Activated CD4-positive, alpha-beta T cell treated with anti-CD3 and anti-CD28 coated beads for 1 hour (primary cell): ENCODE measurements at places on chromosomes 6 and 20.
A peak's percentile ranks its signal among the peaks of the same experiment; 100 is the strongest.

- no peak for DNase-seq
These were observed 239.1 kb downstream of the PRKN start for GRCh38 chr6:162488444-162488843.

GRCh38 chr6:159760602-159761057 lies 1.2 kb upstream of the ACAT2 start:
- DNase-seq, result no peak

DNA sequence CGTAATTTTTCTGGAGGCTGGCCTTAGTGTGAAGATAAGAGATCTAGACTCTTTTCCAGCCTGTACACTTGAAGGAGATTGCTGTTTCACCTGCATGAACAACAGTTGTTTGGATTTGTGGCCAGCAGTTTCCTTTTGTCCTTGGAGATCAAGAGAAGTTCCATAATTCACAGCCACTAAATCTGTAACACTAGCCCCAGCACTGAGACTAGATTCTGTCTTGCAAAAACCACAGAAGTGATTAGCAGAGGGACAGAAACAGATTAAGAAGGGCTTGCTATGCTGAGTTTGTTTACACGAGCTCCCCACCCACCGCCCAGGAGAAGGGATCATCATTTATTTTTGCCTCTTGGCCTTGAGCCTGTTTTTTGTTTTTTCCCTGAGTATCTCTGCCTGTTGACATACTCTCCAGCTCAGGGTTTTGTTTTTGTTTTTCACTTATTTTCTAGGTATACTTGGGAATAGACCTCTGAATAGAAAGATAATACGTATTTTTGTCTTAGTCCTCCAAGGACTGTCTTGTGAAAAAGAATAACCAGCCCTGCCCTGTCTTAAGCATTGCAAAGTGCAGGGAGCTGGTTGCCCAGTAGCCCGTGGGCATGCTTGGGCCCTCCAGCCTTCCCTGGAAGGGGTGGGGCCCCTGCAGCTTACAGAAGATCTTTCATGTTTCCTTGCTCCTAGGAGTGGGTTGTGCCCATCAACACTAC lies 93.1 kb upstream of the SOX4 start:
- DNase-seq, result no peak

- DNase-seq, result no peak
These were observed 751.0 kb downstream of the CD109 start for GRCh38 chr6:74447013-74447412.

- no peak for DNase-seq
These were observed 358.2 kb downstream of the PLCB1 start for GRCh38 chr20:8490076-8490830.

- no peak for DNase-seq
These were observed 108.7 kb downstream of the SLC24A3 start for GRCh38 chr20:19321176-19321575.

GRCh38 chr6:3744901-3745470 lies 6.5 kb downstream of the PXDC1 start:
- DNase-seq, result no peak

- no peak for DNase-seq
These were observed 116.5 kb downstream of the CLIC5 start for GRCh38 chr6:45898941-45899682.

DNA sequence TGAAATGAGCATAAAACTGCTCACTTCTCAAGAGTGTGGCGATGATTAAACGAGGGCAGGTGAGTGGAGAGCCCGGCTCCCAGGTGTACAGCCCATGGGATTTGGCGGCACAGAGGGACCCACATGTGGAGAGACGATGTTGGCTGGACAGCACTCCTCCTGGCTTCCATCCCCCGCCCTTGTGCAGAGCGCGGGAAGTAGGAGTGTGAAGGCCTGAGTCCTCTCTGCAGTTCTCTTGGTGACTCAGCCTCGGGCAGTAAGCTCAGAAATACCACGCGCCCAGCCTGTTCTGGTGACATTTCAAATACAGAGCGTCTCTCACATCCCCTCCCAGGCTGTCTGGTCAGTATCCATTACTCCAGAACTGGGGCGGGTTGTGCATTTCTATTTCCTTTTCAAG lies 94.2 kb upstream of the SRSF6 start:
- no peak for DNase-seq

DNA sequence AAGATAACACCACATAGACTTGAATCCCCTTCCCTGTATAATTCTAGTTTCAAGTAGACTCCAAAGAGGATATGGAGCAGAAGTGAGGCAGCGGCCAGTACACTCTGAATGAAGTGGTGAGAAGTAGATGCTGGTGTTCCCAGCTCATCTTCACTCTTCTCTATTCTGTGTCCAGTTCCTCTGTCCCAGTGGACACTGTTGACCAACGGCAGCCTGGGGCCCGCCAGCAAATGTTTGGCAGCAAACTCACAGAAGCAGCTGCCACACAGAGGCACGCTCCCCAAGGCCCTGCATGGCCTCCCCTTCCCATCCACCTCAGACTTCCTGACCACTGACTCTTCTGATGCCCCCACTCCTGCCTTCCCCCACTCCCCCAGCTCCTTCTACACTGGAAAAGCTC lies 358.9 kb upstream of the ID4 start:
- DNase-seq, result no peak

- no peak for DNase-seq
These were observed 8.7 kb upstream of the TENT5A start for GRCh38 chr6:81761197-81761596.

DNA sequence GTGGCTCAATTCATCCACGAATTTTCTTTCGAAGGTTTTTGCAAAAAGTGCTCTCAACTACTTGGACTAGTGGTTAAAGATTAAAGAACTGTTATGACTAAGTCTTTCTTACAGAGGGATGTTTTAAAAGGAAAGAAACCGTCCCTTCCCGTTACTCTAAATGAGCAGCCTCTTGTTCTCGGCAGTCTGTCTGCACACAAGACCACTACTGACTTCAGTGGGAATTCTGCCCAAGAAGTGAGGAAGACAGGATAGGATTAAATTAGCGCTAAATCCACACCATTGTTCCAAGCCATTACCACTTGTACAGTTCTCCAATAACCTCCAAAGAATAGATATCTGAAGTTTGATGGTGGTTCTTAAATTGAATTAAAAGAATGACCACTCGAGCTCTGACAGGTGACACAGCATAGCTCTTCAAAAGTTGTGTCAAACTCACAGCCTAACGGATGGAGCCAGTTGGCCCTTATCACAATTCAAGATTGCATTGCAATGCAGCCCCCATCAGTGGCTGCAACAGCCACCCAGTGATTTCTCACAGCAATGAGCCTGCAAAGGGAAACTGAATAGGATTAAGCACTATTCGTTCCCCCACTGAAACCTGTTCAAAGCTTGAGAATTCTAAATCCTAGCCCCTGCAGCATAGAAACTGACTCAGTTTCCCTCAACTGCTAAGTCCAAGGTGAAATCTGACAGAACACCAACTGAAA lies 1.8 kb downstream of the EPB41L2 start:
- DNase-seq, result no peak

- no peak for DNase-seq
These were observed 661.9 kb upstream of the GJE1 start for GRCh38 chr6:141470810-141471209.

GRCh38 chr6:158629367-158630221 lies 14.9 kb downstream of the DYNLT1 start:
- peak; percentile 24 for DNase-seq

- DNase-seq, result no peak
These were observed 4.1 kb downstream of the AARS2 start for GRCh38 chr6:44309092-44309491.

DNA sequence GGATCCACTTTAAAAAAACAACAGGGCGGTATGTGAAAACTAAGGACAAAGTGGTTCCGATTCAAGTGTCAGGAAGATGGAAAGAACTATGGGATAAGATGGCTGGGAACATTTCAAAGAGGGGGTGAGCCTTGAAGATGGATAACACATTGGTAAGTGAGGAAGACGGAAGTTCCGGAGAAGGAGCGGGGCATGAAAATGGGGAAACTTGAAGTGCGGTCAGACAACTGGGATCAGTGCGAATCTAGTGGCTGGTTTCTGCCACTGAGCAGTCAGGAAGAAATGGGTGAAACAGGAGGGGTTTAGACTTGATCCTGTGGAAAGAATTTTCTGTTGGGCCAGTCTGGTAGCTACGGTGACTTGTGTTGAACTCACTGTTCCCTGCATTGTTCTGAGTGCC lies 1.2 kb downstream of the NAA20 start:
- no peak for DNase-seq

DNA sequence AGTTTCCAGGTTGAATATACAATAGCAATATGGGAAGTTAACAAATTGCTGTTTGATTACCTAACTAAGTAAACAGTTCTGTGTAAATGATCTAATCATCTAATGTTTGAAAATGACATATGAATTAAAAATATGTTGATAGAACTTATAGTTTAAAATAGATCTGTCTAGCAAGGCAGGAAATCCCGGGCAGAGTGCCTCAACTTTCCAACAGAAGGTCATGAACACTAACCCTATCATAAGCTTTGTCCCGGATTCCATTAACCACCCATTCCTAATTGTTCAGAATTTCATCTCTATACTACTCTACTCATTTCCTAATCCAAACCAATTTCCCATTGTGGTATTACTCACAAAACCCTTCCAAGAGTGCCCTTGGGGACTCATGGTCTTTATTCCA lies 10.2 kb downstream of the TAAR1 start:
- DNase-seq, result no peak

GRCh38 chr6:148816117-148816516 lies 69.3 kb downstream of the UST start:
- no peak for DNase-seq

GRCh38 chr6:27043244-27043643 lies 204.3 kb upstream of the PRSS16 start:
- no peak for DNase-seq

DNA sequence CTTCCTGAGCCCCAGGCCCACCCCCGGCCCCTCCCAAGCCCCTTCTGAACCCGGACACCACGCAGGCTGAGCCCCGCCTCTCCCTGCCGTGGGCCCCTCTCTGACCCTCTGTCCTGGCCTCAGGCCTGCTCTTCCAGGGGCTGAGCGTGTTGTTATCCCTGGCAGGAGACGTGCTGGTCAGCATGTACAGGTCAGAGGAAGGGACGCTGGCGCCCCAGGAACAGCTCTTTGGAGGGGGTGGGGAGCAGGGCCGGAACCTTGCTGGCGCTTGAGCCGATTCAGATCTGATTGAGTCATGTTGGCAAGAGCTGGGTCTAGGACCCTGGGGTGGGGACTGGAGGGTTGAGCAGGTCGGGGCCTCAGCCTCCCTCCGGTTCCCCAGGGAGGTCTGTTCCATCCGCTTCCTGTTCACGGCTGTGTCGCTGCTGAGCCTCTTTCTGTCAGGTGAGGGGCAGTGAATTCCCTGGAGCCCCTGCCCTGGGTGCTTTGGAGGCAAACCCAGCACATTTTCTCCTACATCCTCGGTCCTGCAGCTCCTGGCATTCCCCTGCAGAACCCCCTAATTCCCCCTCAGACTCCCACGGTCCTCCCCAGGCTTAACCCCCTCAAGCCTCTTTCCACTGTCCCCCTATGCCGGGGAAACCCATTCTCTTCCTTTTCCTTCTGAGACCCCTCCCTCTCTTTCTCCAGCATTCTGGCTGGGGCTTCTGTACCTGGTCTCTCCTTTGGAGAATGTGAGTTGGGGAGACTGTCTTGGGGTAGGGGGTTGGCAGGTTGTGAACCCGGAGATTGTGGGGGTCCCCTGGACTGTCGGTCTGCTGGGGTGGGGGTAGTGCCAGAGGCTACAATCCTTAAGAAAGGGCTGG lies 2.0 kb downstream of the SPAG4 start:
- no peak for DNase-seq

DNA sequence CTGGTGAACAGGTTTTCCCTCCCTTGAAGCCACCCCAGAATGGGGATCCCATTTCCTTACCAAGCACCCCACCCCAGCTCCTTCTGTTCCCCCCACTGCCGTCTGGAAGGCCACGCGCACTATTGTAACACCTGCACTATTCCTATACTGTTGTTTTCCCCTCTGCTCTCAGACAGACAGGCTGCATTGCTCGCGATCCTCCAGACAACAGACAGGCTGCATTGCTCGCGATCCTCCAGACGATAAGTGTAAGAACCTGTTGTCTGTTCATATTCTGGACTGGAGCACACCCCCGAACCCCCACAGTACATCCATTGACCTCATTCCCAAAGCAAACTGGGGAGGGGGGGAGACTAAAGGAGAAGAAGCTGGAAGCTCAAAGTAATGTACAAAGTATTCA lies 72.7 kb downstream of the LY86 start:
- DNase-seq, result no peak

- peak; percentile 13 for DNase-seq
These were observed 539 bp downstream of the CDYL start for GRCh38 chr6:4776493-4777393.

- DNase-seq, result no peak
These were observed 36.5 kb downstream of the WDR27 start for GRCh38 chr6:169665289-169665688.

DNA sequence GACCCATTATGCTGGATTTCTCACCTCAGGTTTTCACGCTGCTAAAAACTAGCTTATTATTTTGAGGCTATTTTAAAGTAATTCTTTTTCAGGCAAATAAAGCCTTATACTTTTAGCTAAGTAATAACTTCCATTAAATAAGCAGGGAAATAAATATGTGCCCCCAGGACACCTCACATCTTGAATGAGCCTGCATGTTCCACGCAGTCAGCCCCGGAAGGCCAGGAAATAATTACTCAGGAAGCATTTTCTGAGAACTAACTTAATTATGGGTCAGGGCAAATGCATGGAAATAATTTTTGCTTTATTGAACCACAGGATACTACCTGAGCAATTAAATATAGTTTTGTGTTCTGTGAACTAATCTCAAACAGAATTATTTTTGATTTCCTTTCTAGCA lies 41.1 kb downstream of the STX7 start:
- no peak for DNase-seq

DNA sequence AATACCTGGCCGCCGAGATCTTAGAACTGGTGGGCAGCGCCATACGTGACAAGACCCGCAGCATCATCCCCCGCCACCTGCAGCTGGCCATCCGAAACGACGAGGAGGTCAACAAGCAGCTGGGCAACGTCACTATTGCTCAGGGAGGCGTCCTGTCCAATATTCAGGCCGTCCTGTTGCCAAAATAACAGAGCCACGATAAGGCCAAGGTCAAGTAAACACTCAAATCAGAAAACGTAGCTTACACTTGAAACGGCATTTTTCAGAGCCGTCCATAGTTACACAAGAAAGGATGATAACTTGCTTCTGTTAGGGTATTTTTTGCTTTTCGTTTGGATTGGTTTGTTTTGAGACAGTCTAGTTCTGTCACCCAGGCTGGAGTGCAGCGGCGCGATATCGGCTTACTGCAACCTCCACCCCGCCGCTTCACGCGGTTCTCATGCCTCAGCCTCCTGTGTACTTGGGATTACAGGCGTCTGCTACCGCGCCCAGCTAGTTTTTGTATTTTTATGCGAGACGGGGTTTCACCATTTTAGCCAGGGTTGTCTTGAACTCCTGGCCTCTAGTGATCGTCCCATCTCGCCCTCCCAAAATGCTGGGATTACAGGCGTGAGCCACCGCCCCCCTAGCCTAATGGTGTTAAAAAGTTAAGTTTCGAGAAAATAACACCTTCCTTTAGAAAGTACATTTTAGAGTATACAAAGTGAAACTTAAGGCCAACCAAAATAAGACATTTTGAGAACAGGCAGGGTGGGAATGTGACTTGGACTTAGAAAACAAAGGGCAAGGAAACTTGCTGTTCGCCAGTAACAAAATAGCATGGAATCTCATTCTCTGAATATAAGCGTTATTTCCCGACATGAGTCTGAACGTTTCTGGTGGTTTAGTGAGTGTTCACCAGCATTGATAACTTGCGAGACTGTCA lies 42.8 kb upstream of the HFE start:
- DNase-seq, result no peak
